ENCODE measurements at places on chromosomes 5 and 9.

- DNase-seq = no peak
Observed at GRCh38 chr5:135053278-135053677, 19.2 kb upstream of the PITX1 start.

- DNase-seq = no peak
Observed at GRCh38 chr5:179973391-179973790, 65.7 kb upstream of the TBC1D9B start.

GRCh38 chr9:19788614-19789271 is at the start of gene SLC24A2:
TSS of gene SLC24A2 (minus strand) at chr9:19789037.
- no peak for DNase-seq

GRCh38 chr9:124419832-124420489 is 4.7 kb upstream of the PSMB7 start:
- no peak for DNase-seq

GRCh38 chr5:22542340-22542739 is 310.8 kb downstream of the CDH12 start:
- peak; percentile 56 for DNase-seq

GRCh38 chr9:112443200-112443599 is 43.4 kb upstream of the KIAA1958 start:
- no peak for DNase-seq

DNA sequence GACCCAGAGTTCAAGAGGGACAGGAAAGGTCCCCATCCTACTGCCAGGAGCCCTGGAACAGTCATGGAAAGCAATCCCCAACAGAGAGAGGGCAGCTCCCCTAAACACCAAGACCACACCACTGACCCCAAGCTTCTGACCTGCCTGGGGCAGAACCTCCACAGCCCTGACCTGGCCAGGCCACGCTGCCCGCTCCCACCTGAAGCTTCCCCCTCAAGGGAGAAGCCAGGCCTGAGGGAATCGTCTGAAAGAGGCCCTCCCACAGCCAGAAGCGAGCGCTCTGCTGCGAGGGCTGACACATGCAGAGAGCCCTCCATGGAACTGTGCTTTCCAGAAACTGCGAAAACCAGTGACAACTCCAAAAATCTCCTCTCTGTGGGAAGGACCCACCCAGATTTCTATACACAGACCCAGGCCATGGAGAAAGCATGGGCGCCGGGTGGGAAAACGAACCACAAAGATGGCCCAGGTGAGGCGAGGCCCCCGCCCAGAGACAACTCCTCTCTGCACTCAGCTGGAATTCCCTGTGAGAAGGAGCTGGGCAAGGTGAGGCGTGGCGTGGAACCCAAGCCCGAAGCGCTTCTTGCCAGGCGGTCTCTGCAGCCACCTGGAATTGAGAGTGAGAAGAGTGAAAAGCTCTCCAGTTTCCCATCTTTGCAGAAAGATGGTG is 31.6 kb downstream of the CD180 start:
- no peak for DNase-seq

GRCh38 chr9:72424131-72424530 is 59.1 kb upstream of the ZFAND5 start:
- no peak for DNase-seq

GRCh38 chr9:104082168-104082567 is 11.9 kb upstream of the SMC2 start:
- DNase-seq = no peak

DNA sequence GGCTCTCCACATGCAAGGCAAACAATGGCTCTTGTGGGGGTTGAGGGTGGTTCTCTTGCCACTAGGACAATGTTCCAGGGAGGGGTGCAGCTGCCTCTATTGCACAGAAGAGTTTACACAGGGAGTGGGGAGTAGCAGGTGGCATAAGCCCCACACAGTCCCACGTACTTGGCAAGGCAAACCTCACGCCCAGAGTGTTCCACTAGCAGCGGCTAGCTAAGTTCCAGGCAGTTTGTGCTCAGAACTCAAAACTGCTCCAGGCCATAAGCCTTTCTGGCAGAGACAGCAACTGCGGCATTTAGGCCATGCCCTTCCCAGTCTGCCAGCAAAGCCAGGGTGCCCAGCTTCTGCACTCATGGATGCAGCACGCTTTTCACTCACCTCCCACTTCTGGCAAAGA is 29.0 kb upstream of the BTNL3 start:
- DNase-seq = no peak

DNA sequence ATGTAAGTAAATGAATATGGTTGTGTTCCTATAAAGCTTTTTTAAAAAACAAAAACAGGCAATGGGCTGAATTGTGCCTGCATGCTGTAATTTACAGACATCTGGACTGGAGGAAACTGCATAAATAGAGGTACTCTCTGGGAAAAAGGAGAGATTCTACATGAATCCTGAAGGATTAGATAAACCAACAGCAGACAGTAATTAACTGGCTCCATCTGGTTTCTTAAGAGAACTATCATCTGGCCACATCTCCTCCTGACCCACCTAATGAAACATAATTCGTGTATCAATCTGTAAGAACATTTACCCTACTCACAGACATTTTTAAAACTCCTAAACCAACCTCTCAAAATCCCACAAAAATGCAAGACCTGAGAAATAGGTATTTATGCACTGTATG is 528.1 kb upstream of the ST8SIA4 start:
- no peak for DNase-seq

GRCh38 chr5:122405751-122406150 is 93.7 kb downstream of the SNCAIP start:
- DNase-seq = no peak

DNA sequence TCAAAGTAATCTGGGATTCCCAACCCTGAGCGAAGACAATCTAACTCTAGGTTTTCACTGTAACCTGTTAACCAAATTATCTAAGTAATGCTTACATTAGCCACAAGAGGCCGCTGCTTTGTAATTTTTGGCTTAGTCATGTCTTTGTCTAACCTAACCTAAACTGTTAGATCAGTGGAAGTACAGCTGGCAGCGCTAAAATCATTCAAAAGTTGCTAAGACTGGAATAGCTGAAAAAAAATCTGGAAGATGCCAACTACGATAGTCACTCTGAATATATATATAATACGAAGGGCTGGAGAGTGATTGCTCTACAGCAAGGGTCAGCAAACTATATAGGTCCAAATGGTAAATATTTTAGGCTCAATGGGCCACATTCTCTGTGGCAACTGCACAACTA is 60.2 kb downstream of the FBXO38 start:
- peak; percentile 51 for DNase-seq

- no peak for DNase-seq
Observed at GRCh38 chr5:169299191-169299662, 1.7 kb downstream of the SLIT3 start.
